ENCODE measurements at places on chromosomes 11 and 22.
A peak's percentile ranks its signal among the peaks of the same experiment; 100 is the strongest.

DNA sequence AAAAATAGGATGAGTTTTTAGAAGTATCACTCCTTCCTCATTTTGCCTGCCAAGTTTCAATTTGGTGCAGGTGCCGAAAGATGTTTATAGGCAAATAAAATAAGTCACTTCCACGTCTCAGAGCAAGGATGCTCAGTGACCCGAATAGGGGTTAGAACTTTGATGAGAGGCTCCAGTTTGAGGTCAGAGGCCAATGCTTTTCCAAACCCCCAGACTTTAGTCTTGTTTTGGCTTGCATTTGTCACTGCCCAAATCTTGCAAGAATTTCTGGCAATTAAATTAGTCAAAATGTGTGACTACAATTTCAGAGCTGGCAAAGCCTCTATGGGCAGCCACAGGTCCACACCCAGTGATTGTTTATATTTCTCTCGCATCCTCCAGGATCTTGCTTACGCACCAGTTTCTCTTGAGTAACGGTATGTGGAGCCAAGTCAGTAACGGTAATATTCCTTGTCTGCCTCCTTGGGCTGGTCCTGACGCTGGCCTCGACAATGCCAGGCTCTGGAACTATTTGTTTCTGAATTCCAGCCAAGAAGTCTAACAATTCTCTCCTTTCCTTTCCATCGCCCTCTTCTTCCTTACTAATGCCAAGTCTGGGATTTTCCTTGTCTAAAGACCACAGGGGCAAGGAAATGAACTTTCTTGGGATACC, 9.9 kb upstream of the NUP160 start:
- DNase-seq, result no peak

- no peak for DNase-seq
These were observed 42.4 kb downstream of the ABTB2 start for GRCh38 chr11:34315394-34315793.

GRCh38 chr22:33149611-33150010, 91.4 kb upstream of the SYN3 start:
- DNase-seq, result no peak

DNA sequence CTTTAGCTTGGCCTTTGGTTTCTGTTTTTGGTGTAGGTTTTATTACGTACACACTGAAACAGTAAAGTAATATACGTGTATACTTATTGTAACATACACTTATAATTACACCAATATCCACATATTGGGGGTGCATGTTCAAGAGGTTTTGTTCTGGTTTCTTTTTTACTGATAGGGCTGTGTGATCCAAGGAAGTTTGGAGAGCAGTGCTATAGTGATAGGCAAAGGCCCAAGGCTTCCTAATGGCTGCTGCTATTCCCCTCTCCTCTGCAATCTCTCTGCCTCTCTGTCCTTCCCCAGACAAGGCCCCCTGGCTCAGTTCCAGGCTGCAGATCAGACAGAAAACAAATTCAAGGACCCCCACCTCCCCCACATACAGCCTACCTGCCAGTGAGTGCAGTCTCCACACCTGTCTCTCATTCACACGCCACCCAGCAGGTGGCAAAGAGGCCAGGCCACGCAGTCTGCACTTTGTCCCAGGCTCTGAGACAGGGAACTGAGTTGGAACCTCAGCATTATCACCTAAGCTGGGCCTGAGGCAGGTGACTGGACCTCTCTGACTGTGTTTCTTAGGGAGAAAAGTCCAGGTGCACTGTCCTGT, 15.1 kb downstream of the TMEM184B start:
- DNase-seq, result no peak

DNA sequence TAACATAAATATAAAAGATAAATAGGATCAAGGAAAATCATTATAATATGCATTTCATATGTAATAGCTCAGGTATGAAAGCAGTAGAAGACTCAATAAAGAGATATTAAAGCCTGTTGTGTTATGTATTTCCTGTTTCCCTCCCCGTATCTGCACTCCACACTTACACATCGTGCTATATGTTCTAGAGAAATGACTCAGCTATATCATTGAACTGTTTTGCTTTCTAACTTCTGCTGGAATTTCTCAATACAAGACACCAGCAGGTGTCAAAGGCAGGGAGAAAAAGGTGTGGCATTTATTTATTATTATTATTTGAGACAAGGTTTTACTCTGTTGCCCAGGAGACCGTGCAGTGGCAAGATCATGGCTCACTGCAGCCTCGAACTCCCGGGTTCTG, 842.8 kb upstream of the CNTN5 start:
- no peak for DNase-seq

GRCh38 chr11:76335842-76336241, 45.1 kb downstream of the THAP12 start:
- no peak for DNase-seq

DNA sequence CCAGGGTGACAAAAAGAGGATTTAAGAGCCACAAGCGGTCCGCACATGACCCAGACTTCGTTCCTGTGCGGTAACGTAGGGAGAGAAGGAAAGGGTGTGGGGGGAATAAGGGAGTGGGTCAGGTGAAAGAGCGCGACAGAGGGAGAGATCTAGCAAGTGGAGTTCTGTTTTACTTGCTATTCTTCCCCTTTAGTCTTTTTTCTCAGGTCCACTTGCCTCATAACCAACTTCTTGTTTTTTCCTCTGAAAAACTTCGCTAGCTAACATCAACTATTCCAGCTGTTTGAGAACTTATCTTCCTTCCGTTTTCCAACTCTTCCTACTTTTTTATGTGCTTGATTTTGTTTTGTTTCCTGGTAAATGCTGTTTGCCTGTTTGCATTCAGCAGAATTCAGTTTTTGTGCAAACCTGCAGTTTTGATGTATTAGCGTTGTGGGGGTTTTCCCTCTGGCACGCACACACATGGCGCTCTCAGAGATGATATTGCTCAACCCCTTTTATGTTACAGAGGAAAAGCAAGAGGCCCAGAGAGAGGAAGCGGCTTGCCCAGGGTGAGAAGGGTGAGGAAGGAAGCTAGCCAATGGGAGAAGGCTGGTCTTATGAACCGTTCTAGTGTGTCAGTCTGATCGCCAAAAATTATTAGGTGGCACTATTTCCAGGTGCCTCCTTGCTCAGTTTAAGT, 592 bp upstream of the CTSC start:
- DNase-seq, result peak; percentile 76

GRCh38 chr11:119480380-119481020, 57.5 kb upstream of the THY1 start:
- DNase-seq, result no peak

DNA sequence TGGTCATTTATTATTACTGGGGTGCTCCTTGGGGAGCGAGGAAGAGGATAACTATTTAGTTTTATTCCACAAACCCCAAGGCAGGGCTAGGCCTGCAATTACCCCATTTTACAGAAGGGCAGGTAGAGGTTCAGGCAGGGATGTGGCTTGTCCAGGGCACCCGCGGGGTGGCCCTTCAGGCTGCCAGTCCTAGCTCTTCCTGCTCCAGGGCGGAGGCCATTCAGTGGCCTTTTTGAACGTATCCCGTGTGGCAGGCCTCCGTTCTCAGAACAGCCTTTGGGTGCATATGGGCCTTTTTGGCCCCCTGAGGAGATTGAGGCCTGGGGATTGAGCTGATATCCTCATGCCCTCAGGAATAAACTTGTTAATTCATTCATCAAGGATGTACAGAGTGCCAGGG, 66.2 kb downstream of the MPPED1 start:
- DNase-seq, result no peak

- no peak for DNase-seq
These were observed 11.3 kb upstream of the MTMR3 start for GRCh38 chr22:29871684-29872083.

DNA sequence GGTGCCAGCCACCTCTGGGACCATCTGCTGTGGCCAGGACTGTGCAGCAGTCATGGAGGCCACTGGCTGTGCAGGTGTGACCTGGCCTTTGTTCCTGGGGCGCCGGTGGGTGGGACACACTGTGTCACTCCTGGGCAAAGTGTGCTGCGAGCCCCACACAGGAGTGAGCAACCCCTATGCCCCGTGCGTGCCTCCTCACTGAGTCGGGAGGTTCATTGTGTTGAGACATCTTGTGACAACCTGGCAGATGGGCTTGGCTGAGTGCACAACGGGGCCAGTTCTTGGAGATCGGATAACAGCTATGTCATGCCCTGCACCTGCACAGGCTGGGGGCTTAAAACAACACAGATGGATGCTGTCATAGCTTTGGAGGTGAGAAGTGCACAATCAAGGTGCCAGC, 13.5 kb downstream of the ANO1 start:
- DNase-seq, result no peak

GRCh38 chr11:120985718-120986569, 38.0 kb upstream of the TBCEL start:
- DNase-seq, result peak; percentile 52

- DNase-seq, result no peak
These were observed 119.6 kb downstream of the DYNC2H1 start for GRCh38 chr11:103228807-103229206.

DNA sequence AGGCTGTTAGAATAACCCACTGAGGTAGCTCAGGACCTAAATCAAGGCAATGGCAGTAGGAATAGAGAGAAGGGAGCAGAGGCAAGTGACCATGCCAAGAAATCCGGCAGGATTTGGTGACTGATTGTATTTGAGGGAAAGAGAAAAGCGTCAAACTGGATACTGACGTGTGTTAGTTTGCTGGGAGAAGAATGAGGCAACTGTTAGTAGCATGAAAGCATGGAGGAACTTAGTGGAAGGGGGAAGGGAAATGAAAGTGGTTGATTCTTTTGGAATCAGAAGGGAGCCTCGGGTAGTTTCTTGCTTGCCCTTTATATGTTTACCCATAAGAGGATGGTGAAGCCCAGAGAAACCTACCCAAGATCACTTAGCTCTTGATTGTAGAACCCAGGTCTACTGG, 8.3 kb downstream of the PPFIBP2 start:
- no peak for DNase-seq

DNA sequence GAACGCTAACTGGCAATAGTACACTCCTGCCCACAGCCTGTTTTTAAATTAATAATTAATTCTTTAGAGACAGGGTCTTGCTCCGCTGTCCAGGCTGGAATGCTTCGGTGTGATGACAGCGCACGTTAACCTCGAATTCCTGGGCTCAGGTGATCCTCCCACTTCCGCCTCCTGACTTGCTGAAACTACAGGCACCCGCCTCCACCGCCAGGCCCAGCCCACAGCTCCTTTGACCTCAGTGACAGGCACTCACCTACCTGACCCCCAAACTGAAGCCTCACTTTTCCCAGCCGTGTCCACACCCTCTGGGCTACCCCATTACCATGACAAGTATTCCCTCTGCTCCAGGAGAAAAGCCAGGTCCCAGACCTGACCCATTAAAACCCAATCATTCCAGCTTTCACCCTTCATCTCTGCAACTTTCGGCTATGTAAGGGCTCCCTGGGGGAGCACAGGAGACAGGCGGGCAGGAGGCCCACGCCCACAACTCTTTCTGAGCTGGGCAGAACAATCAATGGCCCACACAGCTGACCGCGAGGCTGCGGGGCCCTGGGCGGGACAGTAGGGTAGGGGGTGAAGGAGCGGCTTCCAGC, 730 bp downstream of the LMNTD2 start:
- no peak for DNase-seq

DNA sequence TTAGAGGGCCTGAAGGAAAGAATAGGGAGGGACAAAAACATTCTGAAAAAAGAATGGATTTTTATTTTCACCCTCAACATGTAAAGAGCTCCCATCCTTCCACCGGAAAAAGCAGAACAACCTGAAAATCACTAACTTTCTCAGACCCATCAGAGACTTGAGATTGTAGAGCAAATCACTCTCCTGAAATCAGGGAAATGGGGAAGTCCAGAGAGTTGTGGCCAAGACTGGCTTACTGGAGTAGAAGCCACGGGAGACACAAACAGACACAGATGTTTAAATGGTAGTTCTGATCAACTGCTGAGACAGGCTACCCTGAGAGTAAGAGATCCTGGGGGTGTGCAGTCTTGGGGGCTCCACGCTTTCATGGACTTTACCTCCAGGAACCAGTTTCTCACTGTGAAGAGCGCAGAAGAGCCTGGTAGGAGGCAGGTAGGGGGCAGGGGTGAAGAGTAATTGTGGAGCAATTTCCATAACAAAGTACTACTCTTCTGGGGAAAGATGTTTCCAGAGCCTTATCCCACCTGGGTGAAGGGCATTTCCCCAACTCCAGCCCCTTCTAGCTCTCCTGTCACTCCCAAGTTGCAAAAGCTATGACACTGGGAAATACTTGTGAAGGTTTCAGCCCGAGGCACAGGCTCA, 47.1 kb downstream of the ASCL2 start:
- DNase-seq, result no peak

GRCh38 chr22:41132550-41132949, 40.2 kb downstream of the EP300 start:
- no peak for DNase-seq

DNA sequence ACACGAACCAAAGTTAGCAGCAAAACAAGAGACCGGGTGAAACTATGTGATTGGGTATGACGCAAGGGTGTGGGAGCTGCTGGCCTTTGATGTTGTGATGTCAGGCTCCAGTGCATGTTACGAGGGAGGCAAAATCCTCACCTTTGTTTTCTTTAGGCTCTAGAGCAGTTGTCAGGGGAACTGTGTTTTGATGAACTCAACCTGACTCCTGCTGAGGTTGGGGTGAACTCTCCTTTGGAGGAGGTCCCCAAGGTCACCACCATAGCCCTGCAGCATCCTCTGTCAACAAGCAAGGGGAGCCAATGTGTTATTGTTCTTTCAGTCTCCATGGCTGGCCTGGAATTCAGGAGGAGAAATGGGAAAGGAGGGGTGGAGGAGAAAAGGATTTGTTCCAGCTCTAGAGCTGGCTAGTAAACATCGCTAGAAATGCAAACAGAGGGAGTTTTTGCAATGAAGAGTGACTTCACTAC, 33.8 kb downstream of the RASSF10 start:
- no peak for DNase-seq

DNA sequence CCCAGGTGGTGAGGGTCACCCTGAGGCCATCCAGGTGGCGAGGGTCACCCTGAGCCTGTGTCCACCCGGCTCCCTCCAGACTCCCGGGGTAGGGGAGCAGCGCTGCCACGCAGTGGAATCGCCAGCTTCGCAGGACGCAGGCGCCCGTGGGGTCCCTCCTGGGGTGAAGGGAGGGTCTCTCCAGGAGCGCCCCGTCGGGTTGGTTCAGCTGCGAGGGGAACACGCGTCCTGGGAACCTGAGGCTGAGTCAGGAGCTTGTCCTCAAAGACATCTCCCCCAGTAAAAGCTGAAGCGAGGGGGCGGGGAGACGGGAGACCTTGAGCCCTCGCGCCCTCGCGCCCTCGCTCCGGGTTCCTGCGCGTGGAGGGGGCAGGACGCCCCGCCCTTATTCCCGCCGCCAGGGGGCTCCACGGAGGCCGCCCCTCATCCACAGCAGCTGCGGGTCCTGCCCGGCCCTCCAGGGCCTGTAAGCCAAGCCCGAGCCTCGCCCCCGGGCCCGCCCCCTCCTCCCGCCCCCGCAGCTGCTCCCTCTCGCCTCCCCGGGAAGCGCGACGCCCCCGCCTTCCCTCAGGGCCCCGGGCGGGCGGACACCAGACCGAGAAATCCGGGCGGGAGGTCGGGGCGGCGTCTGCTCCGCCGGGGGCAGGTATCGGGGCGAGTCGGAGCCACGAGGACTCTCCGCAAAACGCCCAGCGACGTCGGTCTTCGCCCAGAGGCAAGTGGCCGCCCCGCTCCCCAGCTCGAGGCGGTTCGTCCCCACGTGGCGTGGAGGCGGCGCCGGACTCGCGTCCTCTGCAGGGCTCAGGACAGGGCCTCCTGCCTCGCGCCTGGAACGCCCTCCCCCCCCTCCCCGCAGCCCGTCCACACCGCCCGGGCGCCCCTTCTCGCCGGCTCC, 22.8 kb downstream of the PIM3 start:
- DNase-seq, result peak; percentile 43
